Stimulated activated CD4-positive, alpha-beta T cell treated with anti-CD3 and anti-CD28 coated beads, Interleukin-1b, Interleukin-23, amount 100 ng/mL, for 24 hours (primary cell): ENCODE measurements at places on chromosomes 13 and 19.

DNA sequence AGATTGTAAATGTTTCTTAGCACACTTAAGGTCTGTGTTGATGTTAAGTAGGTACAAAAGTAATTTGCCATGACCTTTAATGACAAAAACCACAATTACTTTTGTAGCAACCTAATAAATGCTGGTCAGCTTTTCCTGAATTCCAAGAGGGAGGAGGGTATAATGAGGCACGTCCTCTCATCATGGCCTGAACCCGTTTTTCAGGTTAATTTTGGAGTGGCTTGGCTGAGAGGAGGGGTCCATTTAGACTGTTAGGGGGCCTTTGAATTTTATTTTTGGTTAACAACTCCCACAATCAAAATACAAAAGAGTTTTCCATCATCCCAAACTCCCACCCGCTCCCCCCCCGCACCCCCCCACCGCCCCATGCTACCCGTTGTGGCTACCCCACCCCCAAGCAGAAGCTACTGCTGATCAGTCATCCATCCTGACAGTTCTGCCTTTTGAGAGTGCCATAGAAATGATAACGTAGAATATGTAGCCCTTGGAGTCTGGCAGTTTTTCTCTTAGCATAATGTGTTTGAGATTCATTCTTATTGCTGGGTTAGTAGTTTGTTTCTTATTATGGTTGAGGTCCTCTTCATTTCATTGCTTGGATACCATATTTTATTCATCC is 14.4 kb upstream of the PLEKHF1 start:
- no peak for DNase-seq

GRCh38 chr13:76745261-76746200 is 140.7 kb downstream of the KCTD12 start:
- DNase-seq: no peak

DNA sequence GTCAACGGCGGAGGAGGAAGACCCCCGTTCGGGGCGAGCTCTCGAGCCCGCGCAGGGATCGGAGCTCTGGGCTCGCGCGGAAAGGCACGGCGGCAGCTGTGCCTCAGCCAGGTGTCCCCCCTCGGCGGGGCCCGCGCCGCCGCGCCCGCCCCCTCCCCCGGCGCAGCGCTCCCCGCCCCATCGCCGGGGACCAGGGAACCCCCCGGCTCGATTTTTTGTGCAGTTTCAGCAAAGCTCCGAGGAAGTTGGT is 110.0 kb downstream of the KCNRG start:
- DNase-seq: no peak

- DNase-seq: no peak
These were observed 133.7 kb downstream of the MTUS2 start for GRCh38 chr13:28953714-28954418.

- DNase-seq: no peak
These were observed 19.6 kb downstream of the MTMR6 start for GRCh38 chr13:25267715-25268114.
